ENCODE measurements at places on chromosomes 6 and 20.

- DNase-seq = peak; percentile 41
Observed at GRCh38 chr6:35602133-35602946, 86.4 kb downstream of the FKBP5 start.

DNA sequence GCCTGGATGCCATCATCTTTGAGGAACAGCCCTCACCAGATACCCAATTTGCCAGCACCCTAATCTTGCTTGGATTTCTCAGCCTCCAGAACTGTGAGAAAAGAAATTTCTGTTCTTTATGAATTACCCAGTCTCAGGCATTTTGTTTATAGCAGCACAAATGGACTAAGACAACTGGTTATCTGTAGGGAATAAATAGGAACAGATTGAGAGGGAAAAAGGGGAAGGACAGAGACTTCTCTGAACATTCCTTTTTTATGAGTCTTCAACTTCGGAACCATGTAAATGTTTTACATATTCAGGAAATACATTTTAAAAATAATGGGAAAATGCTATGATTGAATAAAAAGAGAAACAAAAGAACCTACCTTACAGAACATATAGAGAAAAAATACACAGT is 20.9 kb downstream of the KCTD20 start:
- no peak for DNase-seq

GRCh38 chr6:136793363-136793762 is 1.1 kb upstream of the MAP3K5 start:
- no peak for DNase-seq

DNA sequence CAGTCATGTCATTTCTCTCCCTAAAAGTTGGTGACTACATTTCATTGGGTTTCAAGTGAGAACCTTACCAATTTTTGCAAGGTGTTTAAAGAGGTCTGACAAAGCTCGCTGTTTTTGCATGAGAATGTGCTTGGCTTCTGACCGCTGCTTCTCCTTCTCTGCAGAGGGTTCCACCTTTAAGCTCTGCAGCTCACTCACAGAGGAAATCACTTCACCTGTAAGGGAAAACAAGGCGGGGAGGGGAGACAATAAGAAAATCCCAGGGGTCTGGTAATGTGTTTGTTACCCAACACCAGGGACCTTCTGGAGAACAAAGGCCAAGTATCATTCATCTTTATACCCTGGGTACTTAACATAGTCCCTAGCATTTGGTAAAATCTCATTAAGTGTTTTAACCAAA is 40.0 kb upstream of the LYRM2 start:
- no peak for DNase-seq

GRCh38 chr6:144661116-144661806 is 376.1 kb downstream of the UTRN start:
- no peak for DNase-seq

DNA sequence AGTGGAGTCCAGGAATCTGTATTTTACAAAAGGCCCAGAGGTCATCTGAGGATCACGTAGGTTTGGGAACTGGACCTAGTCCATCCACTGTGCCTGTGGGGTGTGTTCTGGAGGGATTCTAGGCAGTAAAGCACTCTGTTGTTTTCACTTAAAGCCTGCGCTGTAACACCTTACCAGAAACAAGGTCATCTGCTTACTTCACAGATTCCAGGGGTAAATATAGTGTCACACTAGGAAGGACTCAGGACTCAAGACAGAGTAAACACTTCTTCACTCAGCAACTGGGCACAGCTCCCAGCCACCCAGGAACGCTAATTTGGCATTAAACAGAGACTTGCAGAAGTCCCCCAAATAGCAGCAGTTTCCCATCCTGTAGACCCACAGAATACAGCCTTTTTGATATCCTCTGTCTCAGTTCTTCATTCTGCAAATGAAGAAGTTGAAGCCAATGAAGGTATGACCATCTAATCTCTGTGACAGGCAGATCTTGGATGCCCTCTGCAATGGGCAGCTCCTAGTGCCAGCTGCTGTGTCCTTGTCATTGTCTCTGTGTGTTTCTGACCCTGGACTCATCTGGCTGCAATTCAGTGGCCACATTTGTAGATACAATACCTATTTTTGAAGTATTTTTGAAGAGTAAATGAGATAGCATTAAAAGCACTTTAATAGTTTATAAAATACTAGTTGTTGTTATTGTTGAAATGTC is 129.1 kb downstream of the SLC24A3 start:
- DNase-seq = no peak
